ENCODE measurements at places on chromosomes 2 and 18. TPM values are rescaled to one million over a fixed set of nuclear protein-coding genes. Genes with fewer than 3 reads are reported as not detected.

Gene FIGN
- 3.5 TPM for polyA plus RNA-seq

Gene ADAM17
- 37.0 TPM for polyA plus RNA-seq

Gene MALL
- polyA plus RNA-seq = 17.4 TPM

Gene STARD6
- polyA plus RNA-seq = 42.6 TPM

Gene IGFBP5
- 228 TPM for polyA plus RNA-seq

Gene ATF2
- 59.9 TPM for polyA plus RNA-seq

Gene GCKR
- 4.9 TPM for polyA plus RNA-seq

Gene ATP6V1C2
- 3.6 TPM for polyA plus RNA-seq

Gene RAX
- polyA plus RNA-seq = not detected

Gene CNDP1
- polyA plus RNA-seq = 0.40 TPM

Gene SERPINB5
- 15.6 TPM for polyA plus RNA-seq

Gene RAB17
- 6.3 TPM for polyA plus RNA-seq

Gene DCC
- 42.1 TPM for polyA plus RNA-seq

Gene PCARE
- 0.76 TPM for polyA plus RNA-seq

Gene SLC8A1
- 3.6 TPM for polyA plus RNA-seq

Gene DSG4
- 0.83 TPM for polyA plus RNA-seq

Gene VWA3B
- 118 TPM for polyA plus RNA-seq

Gene C2orf15
- polyA plus RNA-seq = 2.1 TPM

Gene MAB21L4
- 1.1 TPM for polyA plus RNA-seq

Gene POTEI
- polyA plus RNA-seq = 11.3 TPM

Gene HOXD8
- polyA plus RNA-seq = 36.6 TPM

Gene ALLC
- 35.1 TPM for polyA plus RNA-seq

Gene SCYGR5
- polyA plus RNA-seq = not detected

Gene CFAP221
- 91.2 TPM for polyA plus RNA-seq

Gene ZC3H6
- 5.0 TPM for polyA plus RNA-seq

Gene CAPN13
- 0.57 TPM for polyA plus RNA-seq

Gene HDLBP
- 600 TPM for polyA plus RNA-seq

Gene CSRNP3
- 3.0 TPM for polyA plus RNA-seq

Gene C2orf78
- 11.6 TPM for polyA plus RNA-seq

Gene YES1
- polyA plus RNA-seq = 31.8 TPM

Gene KIDINS220
- polyA plus RNA-seq = 25.5 TPM

Gene GPATCH11
- polyA plus RNA-seq = 13.5 TPM

Gene ATOH8
- polyA plus RNA-seq = 13.5 TPM

Gene AQP12A
- polyA plus RNA-seq = not detected

Gene TCF23
- polyA plus RNA-seq = 6.6 TPM

Gene EN1
- polyA plus RNA-seq = 0.20 TPM

Gene ADNP2
- polyA plus RNA-seq = 50.0 TPM

Gene GPR45
- 0.74 TPM for polyA plus RNA-seq

Gene LYG2
- polyA plus RNA-seq = not detected
